ENCODE measurements at places on chromosomes 6 and 20. TPM values are rescaled to one million over a fixed set of nuclear protein-coding genes. Genes with fewer than 3 reads are reported as not detected.

Gene CCN2
- 326 TPM for polyA plus RNA-seq

Gene FOXF2
- polyA plus RNA-seq = 23.4 TPM

Gene DYNLT2
- 0.32 TPM for polyA plus RNA-seq

Gene WFDC12
- not detected for polyA plus RNA-seq

Gene RSPH4A
- polyA plus RNA-seq = 0.09 TPM

Gene RUNX2
- 2.0 TPM for polyA plus RNA-seq

Gene FOXA2
- polyA plus RNA-seq = not detected

Gene HTR1B
- polyA plus RNA-seq = 3.1 TPM

Gene PAX1
- not detected for polyA plus RNA-seq

Gene PCK1
- not detected for polyA plus RNA-seq

Gene TPX2
- polyA plus RNA-seq = 39.2 TPM

Gene HLA-DRA
- not detected for polyA plus RNA-seq

Gene OR2B6
- polyA plus RNA-seq = not detected

Gene NKX2-2
- polyA plus RNA-seq = not detected

Gene DEFB132
- not detected for polyA plus RNA-seq

Gene OVOL2
- not detected for polyA plus RNA-seq

Gene CPNE5
- 0.10 TPM for polyA plus RNA-seq

Gene CTCFL
- not detected for polyA plus RNA-seq

Gene TFAP2D
- not detected for polyA plus RNA-seq

Gene PLN
- polyA plus RNA-seq = 0.10 TPM

Gene SLC35D3
- not detected for polyA plus RNA-seq

Gene SYNDIG1
- polyA plus RNA-seq = 1.0 TPM

Gene SNX14
- polyA plus RNA-seq = 65.4 TPM

Gene CEP162
- polyA plus RNA-seq = 2.2 TPM

Gene ANKRD66
- polyA plus RNA-seq = not detected

Gene RSPO3
- polyA plus RNA-seq = not detected

Gene XKR7
- not detected for polyA plus RNA-seq

Gene VGLL2
- polyA plus RNA-seq = not detected

Gene SPDEF
- not detected for polyA plus RNA-seq

Gene MEP1A
- not detected for polyA plus RNA-seq

Gene ANKEF1
- 0.70 TPM for polyA plus RNA-seq

Gene TMEM74B
- polyA plus RNA-seq = 0.04 TPM

Gene OR2J3
- polyA plus RNA-seq = not detected

Gene ZNF311
- 0.74 TPM for polyA plus RNA-seq
